Globus pallidus (tissue), 1 donor: ENCODE measurements at places on chromosomes 6 and 20.

DNA sequence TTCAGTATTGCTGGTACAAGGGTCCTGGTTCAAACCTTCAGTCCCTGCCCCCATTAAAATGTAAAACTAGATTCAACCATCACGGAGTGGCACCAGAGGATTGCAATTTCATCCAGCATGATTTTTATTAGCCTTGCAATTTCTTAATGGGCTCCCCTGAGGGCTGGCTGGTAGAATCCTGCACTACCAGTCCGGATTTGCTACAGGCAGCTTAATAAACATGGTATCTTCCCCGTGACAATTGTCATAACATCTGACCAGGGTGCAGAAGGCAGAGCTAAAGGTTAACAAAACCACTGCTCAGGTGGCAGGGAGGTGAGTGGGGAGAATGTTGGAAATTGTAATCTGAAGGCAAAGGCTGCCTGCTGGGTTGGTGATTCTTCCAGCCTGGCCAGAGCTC is 94.5 kb downstream of the PKHD1 start:
- DNase-seq: no peak

DNA sequence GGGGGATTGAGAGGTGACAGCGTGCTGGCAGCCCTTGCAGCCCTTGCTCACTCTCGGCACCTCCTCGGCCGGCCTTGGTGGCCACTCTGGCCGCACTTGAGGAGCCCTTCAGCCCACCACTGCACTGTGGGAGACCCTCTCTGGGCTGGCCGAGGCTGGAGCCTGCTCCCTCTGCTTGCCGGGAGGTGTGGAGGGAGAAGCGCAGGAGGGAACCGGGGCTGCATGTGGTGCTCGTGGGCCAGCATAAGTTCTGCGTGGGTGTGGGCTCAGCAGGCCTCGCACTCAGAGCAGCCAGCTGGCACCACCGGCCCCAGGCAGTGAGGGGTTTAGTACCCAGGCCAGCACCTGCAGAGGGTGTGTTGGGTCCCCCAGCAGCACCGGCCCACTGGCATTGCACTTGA is 912.2 kb upstream of the ADGRB3 start:
- no peak for DNase-seq

- DNase-seq: no peak
These were observed 131.5 kb upstream of the F13A1 start for GRCh38 chr6:6452002-6452401.

DNA sequence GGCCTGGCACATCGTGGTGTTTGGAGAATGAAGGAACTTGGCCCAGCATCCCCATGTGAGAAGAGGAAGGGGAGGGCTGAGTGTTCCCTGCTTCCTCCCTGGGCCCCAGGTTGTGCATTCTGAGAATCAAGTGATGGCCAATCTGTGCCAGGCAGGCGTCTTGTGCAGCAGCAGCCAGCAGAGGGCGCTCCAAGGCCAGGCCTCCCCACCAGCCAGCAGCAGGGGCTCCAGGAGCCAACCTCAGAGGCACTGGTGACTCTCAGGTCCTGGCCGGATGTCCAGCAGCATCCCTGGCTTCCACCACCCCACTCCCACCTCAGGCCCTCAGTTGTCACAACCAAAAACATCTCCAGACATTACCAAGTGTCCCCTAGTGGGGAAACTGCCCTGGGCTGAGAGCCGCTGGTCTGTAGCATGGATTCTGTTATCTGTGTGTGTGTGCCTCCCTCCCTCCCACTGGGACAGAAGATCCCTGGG is 192.0 kb downstream of the PREX1 start:
- DNase-seq: peak; percentile 80

- no peak for DNase-seq
These were observed 74.2 kb upstream of the BMP2 start for GRCh38 chr20:6693178-6693807.

- DNase-seq: no peak
These were observed 66.0 kb downstream of the ARHGAP18 start for GRCh38 chr6:129643968-129644367.

DNA sequence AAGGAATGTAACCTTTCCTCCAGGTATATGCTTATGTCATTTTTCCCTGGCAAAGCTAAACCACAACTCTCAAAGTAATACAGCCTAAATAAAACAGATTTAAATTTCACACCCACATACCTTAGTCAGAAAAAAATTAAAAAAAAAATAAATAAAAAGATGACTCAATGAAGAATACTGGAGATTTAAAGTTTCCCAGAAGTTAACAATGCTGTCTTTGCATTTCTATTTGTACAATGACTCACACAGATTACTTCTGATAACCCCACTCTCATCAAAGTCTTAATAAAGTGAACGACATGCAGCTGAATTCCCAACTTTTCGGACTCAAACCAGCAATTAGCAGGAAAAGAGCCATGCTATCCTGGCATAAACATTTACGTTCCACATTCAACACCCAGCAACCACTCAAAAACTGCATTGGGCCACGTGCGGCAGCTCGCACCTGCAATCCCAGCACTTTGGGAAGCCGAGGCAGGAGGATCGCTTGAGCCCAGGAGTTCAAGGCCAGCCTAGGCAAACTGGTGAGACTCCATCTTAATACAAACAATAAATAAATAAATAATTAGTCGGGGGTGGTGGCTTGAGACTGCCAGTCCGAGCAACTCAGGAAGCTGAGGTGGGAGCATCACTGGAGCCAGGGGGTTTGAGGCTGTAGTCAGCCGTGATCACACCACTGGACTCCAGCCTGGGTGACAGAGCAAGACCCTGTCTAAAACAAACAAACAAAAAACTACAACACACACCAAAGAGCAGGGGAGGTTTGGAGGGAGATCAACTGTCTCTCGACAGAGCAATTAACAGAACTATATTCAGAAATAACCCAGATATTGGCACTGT is 130.5 kb downstream of the WDR27 start:
- no peak for DNase-seq
